ENCODE measurements at places on chromosomes 2 and 18. TPM values are rescaled to one million over a fixed set of nuclear protein-coding genes. Genes with fewer than 3 reads are reported as not detected.

DNA sequence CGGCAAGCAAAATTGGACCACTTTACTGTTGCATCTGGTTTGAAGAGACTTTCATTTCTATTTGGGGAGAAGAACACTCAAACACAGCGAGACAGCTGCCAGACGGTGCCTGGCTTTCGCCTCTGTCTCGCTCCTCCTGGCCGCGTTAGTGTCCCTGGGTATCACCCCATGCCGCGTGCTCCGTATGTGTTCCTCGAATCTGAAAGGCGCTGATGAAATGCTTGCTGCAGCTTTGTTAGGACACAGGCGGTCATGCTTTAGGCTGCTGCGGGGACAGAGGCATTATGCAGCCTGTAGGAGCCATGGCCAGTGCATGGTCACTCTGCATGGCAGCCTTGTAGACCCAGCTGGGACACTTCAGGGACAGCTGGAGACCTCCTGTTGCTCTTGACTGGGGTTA lies 53.9 kb downstream of the LDLRAD4 start:
- no peak for DNase-seq

DNA sequence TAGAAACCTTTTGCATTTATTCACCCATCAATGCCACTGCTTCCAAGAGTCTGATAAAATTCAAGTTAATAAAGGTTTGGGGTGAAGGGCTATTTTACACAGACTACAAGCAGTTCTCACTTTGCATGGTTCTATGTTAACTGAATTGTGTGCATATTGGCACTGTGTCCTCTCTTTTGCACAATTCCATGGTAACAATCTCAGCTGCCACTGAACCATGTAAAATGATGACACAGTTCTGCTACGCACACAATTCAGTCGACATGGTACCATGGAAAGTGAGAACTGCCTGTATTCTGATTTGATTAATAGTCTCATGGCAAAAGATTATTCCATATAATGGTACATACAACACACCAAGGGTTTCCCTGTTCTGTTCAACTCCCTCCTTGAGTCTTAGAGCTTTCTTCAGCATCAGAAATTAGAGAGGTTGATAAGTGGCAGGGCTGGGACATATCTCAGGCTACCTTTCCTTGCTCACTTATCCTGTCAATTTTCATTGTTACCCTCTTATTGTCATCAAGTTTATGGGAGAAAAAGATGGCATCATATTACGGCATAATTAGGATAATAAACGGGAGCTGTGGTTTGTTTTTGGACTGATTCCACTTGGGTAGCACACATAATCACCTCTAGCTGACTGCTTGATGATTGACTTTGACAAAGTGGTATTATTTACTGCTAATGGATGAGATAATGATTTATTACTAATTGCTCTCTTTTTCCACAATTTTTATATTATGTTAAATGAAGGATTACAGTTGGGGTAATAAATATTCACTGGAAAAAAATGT lies 139.3 kb upstream of the CREB1 start:
- no peak for DNase-seq

- DNase-seq, result no peak
Observed at GRCh38 chr2:54904836-54905235, 145.4 kb downstream of the RTN4 start.

- DNase-seq, result no peak
Observed at GRCh38 chr2:60324536-60324935, 228.9 kb downstream of the BCL11A start.

GRCh38 chr2:120626566-120626965 lies 109.1 kb upstream of the GLI2 start:
- no peak for DNase-seq

GRCh38 chr2:120226316-120226715 lies 3.1 kb upstream of the TMEM185B start:
- DNase-seq, result no peak

GRCh38 chr2:26542194-26542455 lies 64.2 kb upstream of the OTOF start:
- DNase-seq, result no peak

DNA sequence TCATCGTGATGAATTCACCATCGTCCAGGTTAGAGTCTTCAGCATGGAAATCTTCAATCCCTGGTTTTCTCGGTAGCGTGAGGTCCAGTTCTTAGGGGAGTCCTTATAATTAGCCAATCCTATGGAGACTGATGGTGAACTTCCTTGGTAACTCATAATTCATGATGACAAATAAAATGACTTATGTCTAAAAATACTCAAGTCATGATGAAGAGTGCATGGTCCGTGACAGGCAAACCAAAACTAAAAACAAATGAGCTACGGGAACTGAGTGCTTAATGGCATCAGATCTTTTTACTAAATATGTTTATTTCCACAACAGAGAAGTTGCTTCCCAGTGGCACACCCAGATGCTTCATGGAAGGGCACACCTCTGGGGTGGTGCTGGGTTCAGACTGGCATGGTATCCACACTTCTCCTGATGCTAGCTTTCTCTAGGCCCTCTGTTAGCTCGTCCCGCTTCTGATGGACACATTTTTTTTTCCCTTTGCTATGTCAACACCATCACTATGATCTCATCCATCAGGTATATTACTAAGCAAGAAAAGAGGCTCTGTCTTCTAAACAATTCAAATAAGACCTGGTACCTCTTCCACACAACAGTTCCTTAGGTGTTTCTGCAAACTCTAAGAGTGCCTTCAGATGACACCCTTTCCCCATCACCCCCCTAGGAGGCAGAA lies 92.8 kb upstream of the NEDD4L start:
- DNase-seq, result no peak

- DNase-seq, result no peak
Observed at GRCh38 chr2:4258563-4258962, 555.2 kb downstream of the DCDC2C start.

DNA sequence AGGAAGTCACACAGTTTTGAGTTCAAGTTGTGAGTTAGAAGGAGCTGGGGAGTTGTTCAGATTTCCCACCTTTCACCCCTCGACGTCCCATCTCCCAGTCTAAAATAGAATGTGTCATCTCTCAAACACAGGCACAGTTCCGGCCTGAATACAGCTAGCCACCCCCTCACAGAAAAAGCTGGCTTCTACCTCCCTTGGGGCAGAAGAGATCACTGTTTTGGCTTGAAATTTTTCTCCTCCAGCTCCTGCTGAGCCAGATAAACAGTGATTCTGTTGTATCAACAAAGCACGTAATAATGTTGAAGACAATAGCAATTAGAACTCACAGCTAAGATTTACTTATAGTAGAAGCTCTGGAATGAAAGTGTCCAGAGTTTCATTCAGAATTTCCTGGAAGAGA lies 74.7 kb downstream of the KIAA2012 start:
- peak; percentile 81 for DNase-seq

GRCh38 chr2:207531032-207531952 lies 1.5 kb downstream of the CREB1 start:
- no peak for DNase-seq

DNA sequence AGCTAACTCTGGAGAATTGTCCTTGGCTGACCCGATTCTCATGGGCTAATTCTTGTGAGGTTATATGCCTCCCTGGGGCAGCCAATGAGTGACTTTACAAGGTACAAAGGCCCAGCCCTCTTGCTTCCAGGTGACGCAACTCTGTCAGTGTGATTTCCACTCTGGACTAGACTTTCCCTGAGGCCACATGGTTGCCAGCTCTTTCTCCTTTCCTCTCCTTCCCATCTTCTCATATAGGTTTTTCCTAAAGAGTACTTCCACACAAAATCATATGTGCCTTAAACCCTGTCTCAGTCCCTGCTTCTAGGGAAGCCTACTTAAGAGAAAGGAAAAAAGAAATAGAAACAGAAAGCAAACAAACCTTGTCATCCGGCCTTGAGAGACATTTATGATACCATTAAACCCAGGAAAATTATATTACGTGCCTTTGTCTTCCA lies 226.2 kb upstream of the ZSWIM2 start:
- DNase-seq, result no peak

GRCh38 chr18:251572-251971 lies 16.3 kb downstream of the THOC1 start:
- DNase-seq, result no peak

DNA sequence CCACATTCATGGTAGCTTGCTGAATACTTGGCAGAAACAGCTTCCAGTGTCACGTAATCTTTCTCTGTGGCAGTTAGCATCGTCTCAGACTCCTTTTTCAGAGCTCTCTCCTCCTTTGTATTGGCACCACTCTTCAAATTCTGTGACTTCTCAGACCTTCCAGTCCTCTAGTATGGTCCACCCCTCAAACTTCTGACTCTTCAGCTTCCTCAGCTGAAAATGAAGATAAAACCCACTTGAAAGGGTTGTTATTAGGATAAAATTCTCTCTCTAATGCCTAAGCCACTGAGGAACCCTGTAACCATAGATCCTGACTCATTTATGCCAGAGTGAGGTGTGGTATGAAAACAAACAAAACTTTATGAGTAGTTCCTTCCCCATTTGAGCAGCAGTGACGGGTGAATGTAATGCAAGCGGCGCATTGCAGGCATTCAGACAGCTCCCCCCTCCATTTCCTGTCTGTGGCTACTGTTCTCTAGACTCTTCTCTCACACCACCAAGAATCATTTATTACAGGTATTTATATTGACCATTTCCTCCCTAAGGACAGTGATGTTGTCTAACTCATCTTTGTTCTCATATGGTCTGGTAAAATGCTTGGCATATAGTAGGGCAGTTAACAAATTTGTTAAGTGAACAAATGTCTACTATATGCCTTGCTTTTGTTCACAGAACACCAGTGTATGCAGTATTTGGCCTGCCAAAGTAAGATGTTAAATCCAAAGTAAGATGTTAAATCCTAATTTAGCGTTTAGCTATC lies 35.3 kb downstream of the GALNT1 start:
- DNase-seq, result peak; percentile 80

DNA sequence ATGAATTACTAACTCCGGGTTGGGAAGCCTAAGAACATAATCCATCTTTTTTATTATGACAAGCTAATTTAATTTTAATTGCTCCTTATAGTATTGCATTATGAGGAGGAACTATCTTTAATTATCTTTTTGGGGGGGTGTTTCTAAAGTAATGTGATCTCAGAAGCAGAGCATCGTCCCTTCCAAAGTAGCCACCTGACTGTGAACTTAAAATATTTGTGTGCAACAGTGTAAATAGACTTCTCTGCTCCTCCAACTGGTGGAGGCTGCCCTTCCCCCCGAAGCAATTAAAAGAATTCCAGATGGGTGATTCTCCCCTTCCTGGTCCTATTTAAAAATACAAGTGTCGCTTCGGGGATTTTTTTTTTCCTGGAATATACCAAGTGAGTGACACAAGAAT lies 55.7 kb downstream of the TCF7L1 start:
- no peak for DNase-seq

DNA sequence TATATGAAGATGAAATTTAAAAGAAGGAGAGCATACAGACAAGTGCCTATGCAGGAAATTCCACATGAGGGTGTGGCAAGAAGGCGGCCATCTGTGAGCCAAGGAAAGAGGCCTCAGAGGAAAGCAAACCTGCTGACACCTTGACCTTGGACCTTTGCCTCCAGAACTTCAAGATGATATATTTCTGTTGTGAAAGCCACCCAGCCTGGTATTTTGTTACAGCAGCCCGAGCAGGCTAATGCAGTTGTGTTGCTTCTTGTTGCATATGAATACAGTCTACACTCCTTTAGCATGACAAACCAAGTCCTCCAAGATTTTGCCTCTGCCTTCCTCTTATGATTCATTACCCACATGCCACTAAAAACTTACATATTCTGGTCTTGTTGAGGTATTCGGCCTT lies 374.8 kb upstream of the TRIB2 start:
- no peak for DNase-seq

The FLACC1 gene
- total RNA-seq, result 0.26 TPM

The CMPK2 gene
- 6.6 TPM for total RNA-seq

The COL4A4 gene
- not detected for total RNA-seq

The GMCL1 gene
- total RNA-seq, result 4.6 TPM

The PJVK gene
- total RNA-seq, result 1.4 TPM

The LYPD6 gene
- total RNA-seq, result 0.94 TPM

The TCF23 gene
- not detected for total RNA-seq

Data from MG63 (cell line).